ENCODE measurements at places on chromosomes 1 and 21.

DNA sequence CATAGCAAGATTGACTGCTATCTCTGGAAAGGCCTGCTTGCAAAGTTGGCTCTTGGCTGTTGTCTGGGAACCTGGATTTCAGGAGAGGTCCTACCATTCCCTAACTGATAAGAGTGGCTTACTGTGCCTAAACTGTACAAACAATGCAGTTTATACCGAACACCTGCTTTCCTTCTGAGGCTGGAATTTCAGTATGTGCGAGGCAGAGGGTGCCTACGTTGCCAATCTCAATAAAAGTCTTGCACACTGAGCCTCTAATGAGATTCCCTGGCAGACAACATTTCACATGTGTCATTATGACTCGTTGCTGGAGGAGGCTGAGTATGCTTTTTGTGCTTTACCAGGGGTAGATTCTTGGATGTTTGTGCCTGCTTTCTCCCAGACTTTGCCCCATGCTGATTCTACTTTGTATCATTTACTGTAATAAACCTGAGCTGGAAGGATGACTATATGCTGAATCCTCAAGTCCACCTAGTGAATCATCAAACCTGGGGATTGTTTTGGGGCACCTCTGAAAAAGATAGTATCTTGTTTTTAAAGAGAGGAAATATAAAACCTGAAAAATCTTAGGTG lies 58.9 kb upstream of the GNG4 start:
- no peak for DNase-seq

DNA sequence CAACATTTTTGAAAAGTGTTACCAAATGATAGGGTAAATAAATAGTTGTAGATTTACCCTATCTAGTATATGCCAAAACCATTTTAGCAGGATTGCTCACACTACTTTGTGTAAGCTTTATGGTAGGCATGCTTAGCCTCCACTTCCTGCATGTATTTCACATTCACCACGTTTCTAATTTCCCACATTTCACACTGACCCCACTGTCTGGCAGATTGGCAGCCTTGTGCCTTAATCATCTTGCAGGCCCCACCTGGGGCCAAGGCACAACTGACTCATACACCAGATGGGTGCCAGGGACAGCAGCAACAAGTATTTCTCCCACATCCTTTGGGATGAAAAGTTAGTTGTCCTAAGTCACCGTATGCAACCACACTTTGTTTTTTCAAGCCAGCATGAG lies 21.2 kb upstream of the CENPF start:
- DNase-seq = peak; percentile 9

DNA sequence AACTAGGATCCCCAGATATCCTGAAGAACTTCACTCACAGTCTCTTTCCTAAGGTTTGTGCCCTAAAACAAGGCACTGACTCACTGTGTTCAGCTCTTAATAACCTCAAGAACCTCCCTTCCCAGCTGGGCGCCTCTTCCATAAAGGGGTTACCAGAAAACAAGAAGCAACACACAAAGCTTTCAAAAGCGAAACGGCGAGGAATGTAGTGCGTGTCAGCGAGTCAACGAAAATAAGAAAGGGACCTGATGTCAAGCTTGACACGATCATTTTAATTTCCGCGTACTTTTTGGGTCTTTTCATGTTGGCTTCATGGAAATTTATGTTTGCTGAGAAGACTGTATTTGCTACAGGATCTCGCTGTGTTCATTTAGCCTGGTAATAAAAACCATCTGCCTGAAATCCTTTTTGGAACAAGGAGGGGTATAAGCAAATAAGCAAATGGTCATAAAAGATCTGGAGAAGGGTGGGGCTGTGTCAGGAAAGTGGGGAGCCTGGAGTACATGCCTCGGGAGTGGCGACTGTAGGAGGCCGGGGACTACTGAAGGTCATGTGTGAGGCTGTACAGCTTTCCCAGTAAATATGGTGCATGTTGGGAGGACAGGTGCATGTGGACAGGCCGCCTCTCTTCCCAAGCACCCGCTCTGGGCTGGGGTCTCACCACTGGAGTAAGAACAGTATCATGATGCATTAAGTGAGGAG lies 11.4 kb upstream of the CLDN14 start:
- DNase-seq = no peak

DNA sequence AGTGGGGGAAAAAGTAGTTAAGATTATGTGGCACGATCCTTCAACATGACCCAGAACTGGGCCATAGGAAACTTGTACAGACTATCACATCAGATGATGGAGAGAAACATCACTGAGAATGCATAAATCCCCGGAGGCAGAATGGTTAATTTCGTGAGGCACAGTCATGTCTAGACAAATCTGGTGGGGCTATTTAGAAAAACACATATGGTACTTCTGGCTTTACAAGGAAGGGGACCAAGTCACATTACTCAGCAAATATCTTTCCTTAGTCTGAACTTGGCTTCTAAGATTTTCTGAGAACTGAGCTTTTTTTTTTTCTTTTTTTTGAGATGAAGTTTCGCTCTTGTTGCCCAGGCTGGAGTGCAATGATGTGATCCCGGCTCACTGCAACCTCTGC lies 9.2 kb upstream of the UQCRHL start:
- no peak for DNase-seq

GRCh38 chr1:158246650-158247049 lies 7.6 kb upstream of the CD1A start:
- DNase-seq = no peak

DNA sequence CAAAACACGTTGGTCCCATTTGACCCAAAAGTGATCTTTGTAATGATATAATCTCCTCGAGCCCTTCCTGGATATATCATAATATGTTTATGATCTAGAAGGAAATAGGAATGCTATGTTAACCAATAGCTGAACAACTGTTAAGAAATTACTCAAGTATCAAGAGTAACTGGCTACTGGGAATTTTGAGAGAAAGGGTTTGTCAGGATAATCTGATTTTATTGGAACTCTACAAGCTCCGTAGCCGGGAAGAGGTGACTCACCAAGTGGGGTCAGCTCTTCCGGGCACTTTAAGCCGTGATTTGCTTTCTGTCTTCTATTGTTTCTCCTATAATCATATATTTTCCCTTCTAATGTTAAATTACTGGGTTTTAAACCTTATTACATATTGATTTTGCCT lies 250.5 kb upstream of the POGK start:
- no peak for DNase-seq

- DNase-seq = no peak
Observed at GRCh38 chr1:100774370-100774769, 54.8 kb downstream of the VCAM1 start.

GRCh38 chr1:186897008-186897407 lies 68.3 kb downstream of the PLA2G4A start:
- no peak for DNase-seq

DNA sequence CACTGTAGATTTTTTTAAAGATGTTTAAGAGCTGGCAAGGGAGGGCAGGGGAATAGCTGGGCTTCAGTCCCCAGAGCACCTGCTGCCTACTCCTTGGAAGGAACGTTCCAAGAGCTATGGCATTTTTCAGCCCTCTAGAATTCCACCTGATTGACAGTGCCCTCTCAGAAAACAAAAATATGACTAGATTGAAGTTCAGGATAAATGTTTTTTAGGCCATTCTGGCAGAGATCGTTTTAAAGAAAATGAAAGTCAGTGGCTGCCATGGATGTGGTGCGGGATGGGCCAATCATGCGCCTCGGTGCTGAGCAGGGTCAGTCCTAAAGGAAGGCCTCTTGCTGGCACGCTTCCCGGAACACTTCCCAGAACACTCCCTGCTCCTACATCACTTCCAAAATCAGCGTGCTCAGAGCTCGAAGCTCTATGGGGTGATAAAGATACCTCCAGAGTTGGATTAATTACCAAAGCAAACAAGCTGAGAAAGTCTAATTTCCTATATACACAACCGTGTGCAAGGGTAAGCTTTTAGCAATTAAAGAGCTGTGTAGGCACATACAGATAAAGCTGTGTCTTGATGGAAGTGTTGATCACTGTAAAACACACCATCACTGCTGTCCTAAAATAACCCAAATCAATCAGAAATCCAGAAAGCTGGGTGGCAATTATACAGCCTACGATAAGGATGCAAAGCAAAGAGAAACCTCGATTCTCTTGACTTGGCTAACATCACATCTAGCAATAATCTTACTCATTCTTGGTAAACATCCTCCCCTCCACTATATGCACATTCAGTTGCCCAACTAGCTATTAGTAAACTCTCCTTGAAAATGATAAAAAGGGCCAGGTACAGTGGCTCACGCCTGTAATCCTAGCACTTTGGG lies 34.6 kb downstream of the TGFBR3 start:
- no peak for DNase-seq

GRCh38 chr1:90190523-90190922 lies 195.6 kb downstream of the ZNF326 start:
- DNase-seq = no peak

- no peak for DNase-seq
Observed at GRCh38 chr1:193931356-193931755, 744.9 kb upstream of the B3GALT2 start.

GRCh38 chr1:165240492-165240891 lies 116.0 kb downstream of the LMX1A start:
- no peak for DNase-seq

- no peak for DNase-seq
Observed at GRCh38 chr1:180301135-180301742, 71.2 kb downstream of the LHX4 start.

DNA sequence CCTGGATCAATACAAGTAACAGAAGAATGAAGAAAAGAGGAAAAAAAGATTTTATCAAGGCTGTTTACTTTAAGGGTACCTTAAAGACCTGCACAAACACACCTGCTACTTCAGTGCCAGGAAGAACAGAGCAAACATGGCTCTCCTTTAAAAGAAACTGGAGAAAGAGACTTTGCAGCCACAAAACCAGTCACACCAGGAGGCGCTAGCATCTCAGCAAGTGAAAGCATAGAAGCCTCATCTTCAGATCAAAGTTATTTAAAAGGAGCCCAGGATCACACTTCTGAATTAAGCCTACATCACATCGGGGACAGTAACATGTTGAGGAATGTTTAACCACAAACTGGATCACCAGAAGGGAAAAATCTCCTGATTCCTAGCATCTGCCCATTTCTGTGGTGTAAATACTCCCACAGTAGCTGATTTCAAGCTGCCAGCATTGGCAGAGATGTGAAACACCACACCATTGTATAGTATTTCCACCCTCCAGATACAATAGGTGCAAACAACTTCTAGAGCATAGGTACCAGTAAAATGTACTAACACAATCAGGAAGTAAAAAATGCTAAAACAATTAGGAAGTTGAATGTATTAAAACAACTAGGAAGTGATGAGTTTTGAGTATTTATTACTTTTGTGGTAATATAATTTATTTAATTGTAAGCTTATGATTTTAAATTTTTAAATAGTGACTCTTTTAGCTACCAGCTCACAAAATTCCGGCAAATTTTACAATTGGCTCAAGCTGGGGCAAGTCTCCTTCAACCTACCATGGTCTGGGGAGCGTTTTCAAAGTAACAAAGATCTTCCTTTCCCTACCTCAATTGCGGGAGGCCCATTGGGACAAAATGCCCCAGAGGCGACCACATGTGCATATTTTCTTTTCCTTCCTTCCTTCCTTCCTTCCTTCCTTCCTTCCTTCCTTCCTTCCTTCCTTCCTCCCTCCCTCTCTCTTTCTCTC lies 105.3 kb upstream of the CLDN14 start:
- DNase-seq = no peak

- DNase-seq = no peak
Observed at GRCh38 chr1:185529673-185530072, 204.5 kb upstream of the HMCN1 start.

- DNase-seq = no peak
Observed at GRCh38 chr21:34567604-34568155, 47.2 kb downstream of the RCAN1 start.

- DNase-seq = no peak
Observed at GRCh38 chr1:232590744-232591082, 39.2 kb downstream of the SIPA1L2 start.

DNA sequence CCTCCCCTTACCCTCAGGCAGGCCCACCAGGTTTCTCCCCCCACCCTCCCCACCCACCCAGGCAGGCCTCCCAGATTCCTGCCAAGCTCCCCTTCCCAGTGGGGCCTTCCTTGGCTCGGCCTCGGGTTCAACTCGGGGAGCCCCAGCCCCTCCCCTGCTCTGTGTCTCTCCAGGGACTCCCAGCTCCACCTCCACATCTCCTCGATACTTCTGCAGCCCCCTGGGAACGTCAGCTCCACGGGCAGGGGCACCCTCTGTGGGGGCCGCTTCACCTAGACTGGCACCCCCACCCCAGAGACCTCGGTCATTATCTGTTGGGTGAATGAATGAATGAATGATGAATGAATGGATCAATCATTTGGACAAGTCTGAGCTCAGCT lies 775 bp downstream of the MMEL1 start:
- DNase-seq = no peak

GRCh38 chr1:16173447-16174260 lies 17.8 kb upstream of the EPHA2 start:
- DNase-seq = no peak

GRCh38 chr1:222824641-222825040 lies 9.8 kb downstream of the DISP1 start:
- DNase-seq = no peak

- no peak for DNase-seq
Observed at GRCh38 chr1:64172458-64172983, 30.9 kb upstream of the UBE2U start.

GRCh38 chr1:1189111-1189510 lies 15.4 kb downstream of the TTLL10 start:
- DNase-seq = no peak

DNA sequence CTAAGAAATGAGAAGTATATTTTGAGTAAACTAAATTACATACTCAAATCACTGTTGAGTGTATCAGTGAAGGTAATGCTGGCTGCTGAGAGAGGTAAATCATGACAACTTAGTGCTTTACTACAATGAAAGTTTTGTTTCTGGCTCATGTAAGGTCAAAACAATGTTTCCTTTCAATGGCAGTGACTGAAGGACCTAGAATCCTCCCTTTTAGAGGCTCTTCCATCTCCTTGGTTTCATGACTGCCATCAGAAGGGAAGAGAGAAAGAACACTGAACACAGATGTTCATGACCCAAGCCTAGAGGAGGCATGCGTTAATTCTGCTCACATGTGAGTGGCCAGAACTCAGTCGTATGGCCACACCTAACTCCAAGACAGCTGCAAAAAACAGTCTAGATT lies 130.6 kb downstream of the AKT3 start:
- no peak for DNase-seq

- DNase-seq = no peak
Observed at GRCh38 chr1:159895286-159895685, 4.7 kb downstream of the CFAP45 start.

- DNase-seq = no peak
Observed at GRCh38 chr21:32994305-32994704, 31.4 kb upstream of the OLIG2 start.

GRCh38 chr1:56508523-56508983 lies 70.8 kb downstream of the PLPP3 start:
- no peak for DNase-seq

DNA sequence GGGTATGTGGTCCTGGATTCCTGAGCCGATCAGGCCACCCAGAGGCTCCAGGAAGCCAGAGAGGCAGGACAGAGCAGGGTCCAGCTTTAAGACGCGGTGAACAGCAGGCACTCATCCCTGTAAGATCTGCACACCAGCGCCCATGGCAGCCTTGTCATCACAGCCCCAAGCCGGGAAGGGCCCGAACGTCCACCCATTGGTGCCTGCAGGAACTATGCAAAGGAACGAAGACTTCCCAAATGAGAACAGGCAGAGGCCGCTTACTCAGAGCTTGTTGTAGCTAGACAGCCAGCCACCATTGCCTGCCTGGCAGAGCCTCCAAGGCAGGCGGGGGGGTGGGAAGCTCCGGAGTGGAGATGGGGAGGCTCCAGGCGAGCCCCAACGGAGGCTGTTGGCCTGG lies 12.1 kb upstream of the ARHGEF16 start:
- DNase-seq = no peak

GRCh38 chr1:207424570-207425131 lies 29.5 kb upstream of the CR2 start:
- DNase-seq = no peak

Measured in stimulated activated naive CD8-positive, alpha-beta T cell treated with anti-CD3 and anti-CD28 coated beads, Interleukin-15, Interleukin-2, amounts not matched to agents 100 U/mL and 50 U/mL, for 24 hours (primary cell).